ENCODE measurements at places on chromosomes 3 and 15.

GRCh38 chr3:157285141-157285540, 125.2 kb upstream of the CCNL1 start:
- DNase-seq, result no peak

- no peak for DNase-seq
Observed at GRCh38 chr3:113287111-113287802, 75.9 kb downstream of the BOC start.

DNA sequence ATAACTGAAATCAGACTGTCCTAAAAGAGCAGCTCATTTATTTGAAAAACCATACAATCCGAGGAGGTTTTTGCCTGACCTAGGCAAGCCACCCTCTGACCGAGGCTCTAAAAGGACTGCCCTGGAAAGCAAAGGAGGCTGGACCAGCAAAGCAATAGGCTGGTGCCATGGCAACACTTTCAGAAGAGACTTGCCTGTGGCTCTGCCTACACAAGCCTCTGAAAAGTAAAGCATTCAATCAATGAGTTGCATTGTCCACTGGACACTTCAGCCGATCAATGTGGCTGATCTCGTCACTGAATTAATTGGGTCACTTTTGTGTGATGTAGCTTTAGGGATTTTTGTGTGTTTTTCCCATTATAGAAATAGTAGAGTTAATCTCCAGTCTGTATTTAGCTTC, 99.1 kb upstream of the SEMA6D start:
- no peak for DNase-seq

- DNase-seq, result no peak
Observed at GRCh38 chr3:157123621-157124020, 36.3 kb downstream of the CCNL1 start.

- no peak for DNase-seq
Observed at GRCh38 chr15:40846841-40847222, 3.0 kb downstream of the SPINT1 start.

- DNase-seq, result no peak
Observed at GRCh38 chr3:148791920-148792319, 35.7 kb upstream of the CPB1 start.

GRCh38 chr3:140251678-140252077, 316.7 kb downstream of the CLSTN2 start:
- DNase-seq, result no peak

GRCh38 chr15:74350295-74351275, 16.9 kb downstream of the CYP11A1 start:
- DNase-seq, result no peak

- DNase-seq, result no peak
Observed at GRCh38 chr3:145286937-145287336, 874.0 kb downstream of the PLOD2 start.

- no peak for DNase-seq
Observed at GRCh38 chr15:60795889-60796288, 316.9 kb upstream of the ICE2 start.

- peak; percentile 26 for DNase-seq
Observed at GRCh38 chr3:173913397-173913796, 515.9 kb downstream of the NLGN1 start.

- no peak for DNase-seq
Observed at GRCh38 chr3:143040261-143040879, 39.0 kb downstream of the U2SURP start.

GRCh38 chr3:9397332-9397905, at the start of gene SETD5:
TSS of gene SETD5 (plus strand) at chr3:9397615. CDS start at chr3:9428939, 31,324 bp downstream.
- peak; percentile 92 for DNase-seq

DNA sequence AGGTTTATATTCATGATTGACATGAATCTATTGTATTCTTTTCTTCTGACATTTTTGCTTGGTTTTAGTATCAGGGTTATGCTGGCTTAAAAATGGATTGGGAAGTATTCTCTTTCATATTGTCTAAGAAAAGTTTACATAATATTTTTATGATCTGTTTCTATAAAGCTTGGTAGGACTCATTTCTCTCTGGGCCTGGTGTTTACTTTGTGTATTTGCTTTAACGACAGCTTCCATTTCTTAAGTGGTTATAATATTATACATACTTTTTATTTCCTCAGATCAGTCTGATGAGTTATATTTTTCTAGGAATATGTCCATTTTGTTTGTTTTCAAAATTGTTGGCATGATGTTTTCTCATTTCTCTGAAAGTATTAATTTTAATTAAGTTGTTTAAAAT, 117.9 kb upstream of the IL12A start:
- DNase-seq, result no peak

GRCh38 chr3:175475765-175476164, 616.6 kb downstream of the NAALADL2 start:
- no peak for DNase-seq

DNA sequence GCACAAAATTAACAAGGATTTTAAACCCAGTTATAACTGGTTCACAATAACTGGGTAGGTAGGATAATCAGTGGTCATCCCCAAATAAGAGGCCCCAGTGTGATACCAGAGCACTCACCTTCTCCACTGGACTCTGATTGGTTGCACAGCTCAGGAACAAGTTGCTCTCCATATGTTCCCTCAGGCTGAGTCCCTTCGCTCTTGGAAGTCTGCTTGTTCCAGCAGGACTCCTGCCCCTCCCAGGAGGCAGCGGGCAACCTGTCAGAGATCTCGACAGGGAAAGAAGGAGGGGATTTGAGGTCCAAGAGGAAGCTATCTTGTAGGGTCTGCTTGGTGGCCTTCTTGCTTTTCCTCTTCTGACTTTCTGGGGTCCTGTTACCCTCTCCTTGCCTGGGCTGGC, 51.6 kb upstream of the HEG1 start:
- DNase-seq, result no peak

- no peak for DNase-seq
Observed at GRCh38 chr3:52395503-52395865, 49.4 kb downstream of the SEMA3G start.

GRCh38 chr3:98259707-98260106, 4.3 kb upstream of the OR5H6 start:
- DNase-seq, result no peak

- peak; percentile 21 for DNase-seq
Observed at GRCh38 chr3:191051037-191051436, 148.0 kb upstream of the OSTN start.

GRCh38 chr15:39192351-39192750, 388.5 kb upstream of the THBS1 start:
- DNase-seq, result no peak

GRCh38 chr15:94912760-94913159, 681.4 kb downstream of the MCTP2 start:
- no peak for DNase-seq

- no peak for DNase-seq
Observed at GRCh38 chr3:197428117-197428801, 127.5 kb downstream of the BDH1 start.

GRCh38 chr15:58355382-58355971, 76.3 kb upstream of the LIPC start:
- no peak for DNase-seq

GRCh38 chr3:195458316-195458717, 15.5 kb upstream of the ACAP2 start:
- DNase-seq, result no peak

Measured in left lung (tissue), 14 donors.